CD4-positive, alpha-beta T cell (primary cell): ENCODE measurements at places on chromosomes 16 and 17.
A peak's percentile ranks its signal among the peaks of the same experiment; 100 is the strongest.

- DNase-seq = no peak
Measured at GRCh38 chr17:58020401-58020800, 13.4 kb upstream of the SRSF1 start.

DNA sequence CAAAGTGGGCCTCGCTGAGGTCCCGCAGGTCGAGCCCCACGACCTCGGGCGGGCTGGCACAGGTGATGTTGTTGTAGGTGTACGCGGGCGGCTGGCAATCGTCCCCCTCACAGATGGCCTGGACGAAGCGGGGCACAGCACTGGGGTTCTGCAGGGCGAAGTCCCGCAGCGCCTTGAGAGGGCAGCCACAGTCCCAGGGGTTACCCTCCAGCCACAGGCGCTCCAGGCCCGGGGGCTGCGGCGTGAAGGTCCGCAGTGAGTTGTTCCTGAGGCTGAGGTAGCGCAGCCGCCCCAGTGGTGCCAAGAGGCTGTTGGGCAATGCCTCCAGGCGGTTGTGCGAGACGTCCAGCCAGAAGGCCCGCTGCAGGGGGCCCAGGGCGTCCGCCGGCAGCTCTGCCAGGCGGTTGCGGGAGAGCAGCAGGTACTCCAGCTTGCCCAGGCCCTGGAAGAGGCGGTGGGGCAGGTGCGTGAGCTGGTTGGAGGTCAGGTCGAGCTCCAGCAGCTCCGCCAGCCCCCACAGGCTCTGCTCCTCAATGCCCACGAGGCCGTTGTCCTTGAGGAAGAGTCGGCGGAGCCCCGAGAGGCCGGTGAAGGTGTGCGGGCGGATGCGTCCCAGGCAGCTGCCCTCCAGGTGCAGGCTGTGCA is 2.8 kb downstream of the IGFALS start:
- DNase-seq = no peak

- no peak for DNase-seq
Measured at GRCh38 chr17:75295201-75296158, 6.2 kb upstream of the SLC25A19 start.

DNA sequence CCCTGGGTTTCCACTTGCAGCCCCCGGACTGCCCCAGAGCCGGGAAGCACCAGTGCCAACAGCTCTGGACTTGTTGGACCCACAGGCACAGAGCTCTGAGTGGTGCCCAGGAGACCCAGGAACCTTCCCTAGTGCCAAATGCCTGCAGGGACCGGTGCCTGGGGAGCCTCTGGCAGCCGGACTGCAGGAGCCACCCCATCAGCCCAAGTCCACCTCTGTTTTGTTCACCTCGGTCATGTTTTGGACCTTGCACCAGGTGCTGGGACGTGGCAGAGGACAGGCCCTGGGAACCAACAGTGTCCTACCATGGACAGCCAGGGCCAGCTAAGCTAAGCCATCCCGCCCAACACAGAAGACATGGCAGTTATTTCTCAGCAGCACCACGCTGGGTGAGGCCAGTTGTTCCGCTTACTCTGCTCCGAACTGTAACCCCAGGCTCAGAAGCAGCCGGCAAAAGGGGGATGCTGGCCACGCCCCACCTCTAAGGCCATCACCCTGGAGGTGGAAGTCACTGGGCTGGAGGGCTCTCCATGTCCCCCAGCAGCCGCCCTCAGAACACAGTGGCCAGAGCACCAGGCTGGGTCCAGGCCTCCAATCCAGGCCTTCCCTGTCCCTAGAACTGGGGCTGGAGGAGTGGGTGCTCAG is 79.8 kb downstream of the AMFR start:
- no peak for DNase-seq

GRCh38 chr16:1788095-1788707 is 5.3 kb downstream of the IGFALS start:
- DNase-seq = no peak

GRCh38 chr17:36183001-36183971 is 6.8 kb upstream of the TBC1D3B start:
- no peak for DNase-seq

DNA sequence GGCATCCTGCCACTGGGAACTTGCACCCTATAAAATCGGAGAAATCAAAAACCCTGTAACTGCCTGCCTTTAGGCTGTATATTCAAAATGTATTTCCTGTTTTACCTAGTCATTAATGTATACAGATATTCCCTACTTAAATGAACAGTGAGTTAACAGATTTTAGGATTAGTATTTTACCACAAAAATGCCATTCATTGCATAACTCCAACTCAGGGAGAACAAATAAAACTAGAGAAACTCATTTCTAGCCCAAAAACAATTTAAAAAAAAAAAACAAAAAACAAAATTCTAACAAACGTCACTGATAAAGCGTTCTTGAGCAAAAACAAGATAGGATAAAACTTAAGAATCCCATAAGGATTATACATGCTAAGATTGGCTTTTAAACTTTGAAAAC is 3.7 kb upstream of the DHX33 start:
- no peak for DNase-seq

DNA sequence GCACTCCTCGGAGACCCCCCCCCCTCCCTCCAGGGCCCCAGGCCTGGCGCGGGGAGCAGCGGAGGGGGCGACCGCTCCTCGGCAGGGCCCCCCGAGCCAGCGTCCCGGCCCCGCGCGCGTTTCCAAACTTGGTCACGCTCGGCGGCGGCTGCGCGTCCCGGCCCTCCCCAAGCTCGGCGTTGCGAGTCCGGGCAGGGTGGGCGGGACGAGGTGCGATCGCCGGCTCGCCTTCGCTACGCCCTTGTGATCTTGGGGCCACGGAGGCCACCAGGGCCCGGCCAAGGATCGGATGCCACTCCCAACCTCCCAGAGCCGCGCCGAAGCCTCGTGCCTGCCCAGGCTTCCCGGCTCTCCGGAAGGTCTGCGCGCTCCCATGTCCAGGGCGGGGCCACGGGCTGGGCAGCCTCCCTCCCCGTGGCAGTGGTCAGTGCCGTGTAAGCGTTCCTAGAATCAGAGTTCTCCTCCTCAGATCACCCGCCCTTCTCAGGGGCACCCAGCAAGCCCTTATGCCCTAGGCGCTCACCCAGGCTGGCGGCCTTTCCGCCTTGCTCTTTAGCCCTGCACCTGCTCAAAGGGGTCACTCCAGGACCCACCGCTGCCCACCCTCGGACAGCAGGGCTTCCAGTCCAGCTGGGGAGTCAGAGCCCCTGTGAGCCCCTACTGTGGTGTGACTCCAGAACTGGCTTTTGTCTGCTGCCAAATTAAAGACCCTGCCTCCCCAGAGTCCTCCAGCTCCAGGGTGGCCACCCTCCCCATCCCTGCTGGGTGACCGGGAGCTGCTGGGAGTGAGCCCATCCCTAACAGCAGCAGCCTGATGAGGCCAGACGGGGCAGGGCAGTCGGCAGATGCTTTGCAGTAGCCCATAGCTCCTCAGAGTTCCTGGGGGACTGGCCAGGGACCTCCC is 12.2 kb upstream of the MRPS23 start:
- no peak for DNase-seq

DNA sequence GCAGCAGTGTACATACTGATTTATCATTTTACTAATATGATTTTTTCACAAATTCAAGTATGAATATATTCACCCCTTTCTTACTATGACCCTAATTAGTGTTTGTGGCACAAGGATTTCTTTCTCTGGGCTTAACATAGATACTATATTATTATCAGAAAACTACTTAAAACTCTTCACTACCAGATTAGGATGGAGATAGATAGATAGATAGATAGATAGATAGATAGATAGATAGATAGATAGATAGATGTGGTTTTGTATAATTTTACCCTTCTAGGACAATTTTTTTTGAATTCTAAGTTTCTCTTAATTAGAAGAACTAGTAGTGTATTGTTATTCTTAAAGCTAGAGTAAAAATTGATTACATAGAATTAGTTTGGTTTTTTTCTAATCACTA is 49.6 kb downstream of the VMP1 start:
- DNase-seq = no peak

GRCh38 chr16:3716831-3717234 is 491 bp downstream of the TRAP1 start:
- no peak for DNase-seq

- no peak for DNase-seq
Measured at GRCh38 chr17:66517336-66518009, 215.1 kb downstream of the PRKCA start.

- peak; percentile 94 for DNase-seq
Measured at GRCh38 chr17:81967533-81968395, 6.8 kb upstream of the NOTUM start.

GRCh38 chr17:33389504-33390135 is 96.5 kb upstream of the ASIC2 start:
- DNase-seq = no peak

GRCh38 chr17:28230011-28230410 is 89.0 kb upstream of the TMEM97 start:
- no peak for DNase-seq

- no peak for DNase-seq
Measured at GRCh38 chr16:1613211-1613622, 1.1 kb downstream of the CRAMP1 start.

DNA sequence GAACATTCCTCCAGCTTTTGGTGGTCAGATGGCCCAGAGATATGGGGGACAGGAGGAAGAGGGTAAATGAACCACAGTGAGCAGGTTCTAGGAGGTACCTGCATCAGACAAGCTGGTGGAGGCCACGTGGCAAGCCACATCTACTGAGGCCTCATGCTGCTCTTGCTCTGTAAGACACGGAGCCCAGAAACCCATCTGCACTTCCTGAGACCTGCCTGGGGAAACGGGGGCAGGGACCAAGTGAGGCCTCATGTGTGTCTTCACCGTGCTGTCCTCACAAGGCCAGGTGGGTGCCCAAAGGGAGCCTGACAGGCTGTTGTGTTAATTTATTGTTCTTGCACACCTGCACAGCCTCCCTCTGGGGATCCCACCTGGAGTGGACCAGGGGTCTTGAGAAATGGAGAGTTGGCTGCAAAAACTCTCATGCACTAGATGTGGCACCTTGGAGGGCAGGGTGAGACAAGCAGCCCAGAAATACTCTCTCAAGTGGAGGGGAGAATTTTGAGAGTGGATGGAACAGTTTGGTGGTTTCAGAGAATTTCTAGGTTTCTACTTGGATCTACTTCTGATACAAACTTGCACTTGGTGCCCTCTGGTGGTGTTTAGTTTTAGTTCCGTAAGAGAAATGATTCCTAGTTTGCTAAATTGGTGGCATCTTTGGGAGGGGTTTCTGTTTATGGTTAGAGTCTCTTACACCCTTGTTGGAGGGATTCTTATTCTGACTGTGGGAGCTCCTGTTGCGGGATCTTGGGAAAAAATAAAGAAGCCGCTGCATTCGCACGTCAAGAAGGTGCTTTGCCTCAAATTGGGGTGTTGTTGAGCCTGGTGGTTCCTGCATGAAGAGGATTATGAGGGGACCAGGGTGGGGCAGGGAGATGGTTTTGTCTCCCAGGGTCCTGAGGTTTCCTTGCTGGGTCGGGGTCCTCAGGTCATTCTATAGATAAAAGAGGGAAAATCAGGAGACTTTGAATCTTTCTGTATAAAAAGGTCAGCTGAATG is 47.5 kb downstream of the SLC6A2 start:
- DNase-seq = peak; percentile 47

DNA sequence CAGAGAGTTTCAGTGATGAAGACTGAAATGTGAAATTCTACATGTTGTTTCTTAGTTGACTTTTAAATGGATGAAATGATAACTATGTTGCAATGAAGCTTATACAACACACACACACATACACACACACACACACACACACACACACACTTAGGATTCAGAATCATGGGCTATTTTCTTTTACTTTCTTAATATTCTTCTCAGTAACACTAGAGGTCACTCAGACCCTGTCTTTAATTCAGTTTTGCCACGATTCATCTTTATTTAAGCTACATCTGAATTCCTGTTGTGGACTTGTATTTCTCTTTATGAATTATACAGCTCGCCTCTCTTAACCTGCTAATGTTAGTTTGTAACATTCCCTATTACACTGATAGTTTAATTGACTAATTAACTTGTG is 109.6 kb upstream of the GOT2 start:
- DNase-seq = no peak

GRCh38 chr17:59838052-59838916 is 54.5 kb downstream of the TUBD1 start:
- no peak for DNase-seq

- DNase-seq = no peak
Measured at GRCh38 chr17:42422412-42422957, 571 bp downstream of the CAVIN1 start.

DNA sequence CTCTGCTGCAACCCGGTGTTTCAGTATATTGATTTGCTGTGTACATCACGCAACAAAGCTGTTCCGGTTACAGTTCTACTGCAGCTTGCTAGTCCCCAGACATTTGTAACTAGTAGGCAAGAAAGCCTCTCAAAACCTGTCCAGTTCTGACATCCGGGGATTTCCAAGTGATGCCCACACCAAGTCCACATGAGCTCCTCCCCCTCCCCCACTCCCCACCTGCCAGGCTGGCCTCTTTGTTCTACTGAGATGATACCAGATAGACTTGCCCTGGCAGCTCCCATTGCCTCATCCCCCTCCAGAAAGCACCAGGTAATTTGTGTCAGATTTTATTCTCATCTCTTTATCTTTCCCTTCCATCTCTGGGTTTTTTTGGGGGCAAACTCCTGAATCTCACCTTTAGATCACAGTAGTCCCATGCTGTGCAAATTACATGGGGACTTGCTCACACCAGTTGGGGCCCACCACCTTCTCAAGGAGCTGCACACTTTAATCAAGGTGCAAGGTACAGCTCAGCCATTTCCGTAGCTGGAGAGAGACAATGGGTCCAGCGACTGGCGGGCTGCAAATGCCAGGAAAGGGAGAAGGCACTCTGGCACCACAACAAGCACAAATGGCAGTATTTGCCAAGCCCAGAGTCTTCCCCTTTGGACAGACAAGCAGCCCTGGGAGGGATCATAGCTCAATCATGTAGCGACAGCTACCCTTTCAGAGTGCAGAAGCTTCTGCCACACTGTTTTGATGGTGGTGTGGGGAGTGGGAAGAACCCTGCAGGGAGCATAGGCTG is 183.1 kb downstream of the CYLD start:
- DNase-seq = no peak

DNA sequence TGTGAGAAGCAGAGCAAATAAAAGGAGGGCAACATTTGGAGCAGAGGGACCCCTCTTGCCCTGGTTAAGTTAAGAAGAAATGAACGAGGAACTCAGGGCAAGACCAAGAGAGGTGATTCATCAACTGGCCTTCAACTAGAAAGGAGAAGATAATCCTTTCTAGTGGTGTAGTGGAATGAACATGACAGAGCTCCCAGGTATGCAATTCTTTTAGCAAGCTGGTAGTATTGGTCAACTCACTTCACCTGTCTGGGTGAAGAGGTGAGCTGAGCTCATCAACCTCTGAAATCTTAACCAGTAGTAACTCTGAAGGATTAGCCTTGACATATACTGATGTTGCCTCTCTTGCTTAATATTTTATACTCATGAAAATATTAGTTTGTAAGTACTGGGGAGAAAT is 1024.7 kb upstream of the GOT2 start:
- DNase-seq = no peak

DNA sequence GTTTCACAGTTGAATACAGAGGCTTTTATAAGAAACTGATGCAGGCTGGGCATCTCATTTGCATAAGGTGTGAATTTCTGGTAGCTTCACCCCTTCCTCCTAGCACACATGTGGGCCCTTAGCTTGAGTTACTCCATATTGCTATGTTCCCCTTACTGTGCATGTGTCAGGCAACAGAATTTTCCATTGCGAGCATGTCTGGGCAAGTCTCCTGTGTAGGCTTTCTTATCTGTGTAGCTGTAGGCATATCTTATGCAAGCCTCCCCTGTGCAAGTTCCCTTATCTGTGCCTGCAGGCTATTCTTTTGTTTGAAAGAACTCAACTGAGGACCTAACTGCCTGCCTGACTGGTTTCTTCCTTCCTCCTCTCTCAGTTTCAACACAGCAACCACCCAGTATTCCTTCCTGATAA is 597.4 kb upstream of the CDH5 start:
- DNase-seq = no peak

- no peak for DNase-seq
Measured at GRCh38 chr17:66518677-66519076, 216.3 kb downstream of the PRKCA start.
